Epithelial cell of esophagus (primary cell): ENCODE measurements at places on chromosomes 16 and 17.

- no peak for DNase-seq
Observed at GRCh38 chr17:31156326-31156725, 61.5 kb downstream of the NF1 start.

- no peak for DNase-seq
Observed at GRCh38 chr17:55466671-55467070, 44.6 kb downstream of the SMIM36 start.

DNA sequence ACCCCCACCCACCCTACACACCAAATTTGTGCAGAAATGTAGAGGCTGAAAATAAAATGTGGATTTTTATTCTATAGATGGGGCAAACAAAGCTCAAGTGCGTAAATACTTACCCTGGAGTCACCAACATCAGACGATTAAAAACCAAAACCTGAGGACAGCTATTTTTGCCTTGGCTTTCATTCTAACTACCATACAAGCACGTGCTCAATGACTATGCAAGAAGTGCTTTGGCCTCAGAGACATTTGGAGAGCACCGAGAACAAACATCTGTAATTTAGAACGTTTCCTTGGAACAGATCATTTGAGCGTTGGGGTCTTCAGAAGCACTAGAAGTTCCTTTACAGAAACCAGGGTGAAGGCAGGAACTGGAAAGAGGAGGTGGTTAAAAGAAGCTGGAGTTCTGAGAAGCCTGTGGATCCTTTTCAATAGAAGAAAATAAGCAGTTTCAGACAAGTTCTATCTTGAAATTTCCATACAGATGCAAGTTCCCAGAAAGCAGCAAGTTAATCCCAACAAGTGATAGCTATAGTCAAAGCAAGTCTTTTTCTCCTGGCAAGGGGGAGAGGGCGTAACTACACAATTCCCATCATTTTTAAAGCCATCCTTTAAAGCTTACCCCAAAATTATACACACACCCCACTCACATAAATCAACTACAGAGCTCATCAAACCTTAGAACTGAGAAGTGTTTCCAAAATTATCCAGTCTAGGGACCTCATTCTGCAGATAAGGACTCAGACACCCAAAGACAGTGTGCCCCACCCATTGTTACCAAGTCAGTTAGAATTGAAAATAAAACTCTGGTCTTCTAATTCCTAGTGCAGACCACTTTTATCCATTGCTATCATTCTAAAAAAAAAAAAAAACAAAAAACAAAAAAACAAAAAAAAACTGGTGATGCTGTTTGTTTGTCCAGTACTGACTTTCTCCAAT lies 29.6 kb upstream of the CDRT4 start:
- DNase-seq = no peak

DNA sequence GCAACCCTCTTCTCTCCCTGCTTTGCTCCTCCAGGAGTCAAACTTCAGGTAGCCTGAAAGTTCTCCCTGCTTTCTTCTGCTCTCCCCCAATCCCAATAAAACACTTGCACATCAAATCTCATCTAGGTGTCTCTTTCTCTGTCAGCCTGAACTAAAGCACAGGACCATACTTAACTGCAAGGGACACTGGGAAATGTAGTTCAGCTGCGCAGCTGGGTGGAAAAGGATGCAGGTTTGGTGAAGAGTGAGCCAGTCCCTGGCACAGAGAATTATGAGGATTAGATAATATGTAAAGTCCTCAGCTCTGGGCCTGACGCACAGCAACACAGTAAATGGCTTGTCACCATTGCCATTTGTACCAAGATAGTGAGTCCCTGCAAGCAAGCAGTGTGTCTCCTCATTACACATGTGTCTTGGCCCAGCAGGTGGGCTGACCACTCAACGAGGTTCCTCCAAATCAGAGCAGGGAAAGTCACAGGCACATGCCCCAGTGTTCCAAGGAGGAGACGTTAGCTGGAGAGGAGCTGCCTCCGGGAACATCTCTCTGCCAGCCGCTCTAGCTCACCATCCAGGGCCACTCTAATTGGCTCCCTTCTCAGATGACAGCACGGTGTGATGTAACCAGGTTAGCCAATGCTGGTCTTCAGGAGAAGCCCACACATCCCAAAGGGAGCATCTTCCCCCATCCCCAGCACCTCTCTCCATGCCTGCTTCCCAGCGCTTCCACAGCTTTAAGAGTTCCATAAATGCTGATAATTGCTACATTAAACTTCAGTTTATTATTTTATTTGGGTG lies 29.7 kb upstream of the IRX3 start:
- no peak for DNase-seq

GRCh38 chr17:15478845-15479244 lies 11.4 kb upstream of the CDRT4 start:
- no peak for DNase-seq

GRCh38 chr16:47507701-47508100 lies 46.6 kb downstream of the PHKB start:
- DNase-seq = peak; percentile 20
